ENCODE measurements at places on chromosomes 2 and 18.

GRCh38 chr2:226526716-226527115 is 272.9 kb downstream of the IRS1 start:
- no peak for DNase-seq

GRCh38 chr2:217065012-217065290 is 205.1 kb upstream of the TNP1 start:
- no peak for DNase-seq

GRCh38 chr18:28736223-28736622 is 559.3 kb upstream of the CDH2 start:
- no peak for DNase-seq

- DNase-seq = no peak
Measured at GRCh38 chr2:231640641-231641111, 48.0 kb downstream of the TEX44 start.

DNA sequence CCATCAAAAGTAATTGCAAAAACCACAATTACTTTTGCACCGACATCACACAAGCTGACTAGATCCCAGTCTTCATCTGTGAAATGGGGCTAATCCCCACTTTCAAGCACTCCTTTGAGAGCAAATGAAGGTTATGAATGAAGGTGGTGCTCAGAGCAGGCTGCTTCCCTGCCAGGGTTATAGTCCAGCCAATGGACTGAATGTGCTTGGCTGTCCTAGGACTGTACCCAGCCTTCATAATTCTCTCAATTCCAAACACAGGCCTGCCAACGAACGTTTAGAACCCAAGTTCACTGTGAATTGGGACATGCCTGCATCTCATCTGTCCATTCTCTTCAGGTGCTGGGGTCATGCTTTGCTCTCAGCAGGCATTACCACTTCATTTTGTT is 27.8 kb upstream of the ICOS start:
- no peak for DNase-seq

GRCh38 chr2:6780765-6781274 is 84.9 kb downstream of the CMPK2 start:
- no peak for DNase-seq

DNA sequence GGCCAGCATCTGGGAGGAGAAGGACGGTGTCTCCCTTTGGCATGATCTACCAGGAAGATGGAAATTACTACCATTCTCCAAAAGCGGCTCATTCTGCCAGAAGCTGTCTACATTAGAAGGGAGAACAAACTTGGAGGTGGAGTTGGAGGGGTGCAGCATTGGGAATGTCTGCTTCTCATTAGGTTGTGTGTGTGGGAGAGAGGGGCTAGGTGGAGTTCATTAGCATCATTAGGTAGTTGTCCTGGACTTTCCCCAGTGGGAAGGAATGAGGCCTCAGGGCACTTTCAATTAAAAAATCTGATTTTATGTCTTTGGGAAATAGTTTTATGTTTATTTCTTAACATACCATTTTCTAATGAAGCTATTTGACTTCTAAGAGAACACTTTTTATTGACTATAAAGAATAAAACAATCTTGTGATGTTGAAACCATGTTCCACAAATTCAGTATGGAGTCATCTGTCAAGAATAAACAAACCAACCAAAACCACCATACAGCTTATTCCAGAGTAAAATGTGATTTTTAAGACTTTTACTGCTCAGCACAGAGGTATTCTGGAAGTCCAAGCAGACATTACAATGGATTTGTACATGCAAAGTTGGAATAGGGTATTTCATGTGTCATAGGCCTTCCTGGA is 60.6 kb downstream of the VAPA start:
- no peak for DNase-seq

DNA sequence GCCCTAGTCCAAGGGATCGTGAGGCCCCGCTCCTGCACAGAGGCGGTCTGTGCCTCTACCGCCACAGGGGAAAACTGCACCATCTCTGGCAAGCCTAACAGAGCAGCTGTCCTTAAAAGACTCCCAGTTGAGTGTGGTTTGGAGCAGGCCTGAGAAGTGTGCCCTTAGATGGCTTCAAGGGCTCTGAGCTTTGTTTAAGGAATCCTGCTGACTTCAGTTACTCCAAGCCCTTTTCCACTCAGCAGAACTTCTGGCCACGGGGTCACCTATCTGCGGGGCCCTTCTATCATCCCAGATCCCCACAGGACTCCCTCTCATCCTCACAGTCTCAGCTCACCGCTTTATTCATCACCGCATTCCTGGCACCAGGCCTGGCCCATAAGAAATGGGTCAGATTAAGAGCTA is 131.5 kb downstream of the CCDC74A start:
- no peak for DNase-seq

DNA sequence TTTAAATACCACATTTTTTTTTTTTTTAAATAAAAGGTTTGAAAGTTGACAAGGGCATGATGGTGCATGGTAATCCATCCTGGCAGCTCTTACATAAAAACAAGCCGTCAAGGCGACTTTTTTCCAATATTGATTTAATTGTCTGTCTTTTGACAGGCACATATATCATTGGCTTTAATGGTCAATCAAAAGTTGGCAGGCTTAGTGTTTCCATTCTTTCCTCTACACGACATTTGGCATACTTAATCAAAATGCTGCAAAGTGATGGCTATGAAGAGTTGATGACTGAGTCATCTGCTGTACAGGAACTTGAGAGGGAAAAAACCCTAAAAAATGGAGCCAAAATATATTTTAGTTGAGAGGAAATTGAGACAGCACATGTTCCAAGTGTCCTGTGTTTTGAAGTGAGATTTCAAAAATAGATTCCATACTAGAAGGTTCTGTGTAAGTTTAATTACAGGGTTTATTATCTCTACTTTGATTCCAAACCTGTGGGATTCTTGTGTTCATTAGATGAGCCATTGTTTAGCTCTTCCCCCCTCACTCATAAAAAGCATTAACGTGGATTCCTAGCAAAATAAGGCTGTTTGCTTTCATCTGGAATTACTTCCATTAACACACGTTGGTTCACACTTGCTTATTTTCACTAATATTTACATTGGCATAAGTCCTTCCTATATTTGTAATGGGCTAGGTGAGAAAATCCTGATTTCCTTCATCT is 3.2 kb downstream of the TSHZ1 start:
- no peak for DNase-seq

- DNase-seq = no peak
Measured at GRCh38 chr2:183093857-183094657, 15.5 kb downstream of the DUSP19 start.

- DNase-seq = no peak
Measured at GRCh38 chr18:53665701-53666100, 558.8 kb downstream of the MBD2 start.

DNA sequence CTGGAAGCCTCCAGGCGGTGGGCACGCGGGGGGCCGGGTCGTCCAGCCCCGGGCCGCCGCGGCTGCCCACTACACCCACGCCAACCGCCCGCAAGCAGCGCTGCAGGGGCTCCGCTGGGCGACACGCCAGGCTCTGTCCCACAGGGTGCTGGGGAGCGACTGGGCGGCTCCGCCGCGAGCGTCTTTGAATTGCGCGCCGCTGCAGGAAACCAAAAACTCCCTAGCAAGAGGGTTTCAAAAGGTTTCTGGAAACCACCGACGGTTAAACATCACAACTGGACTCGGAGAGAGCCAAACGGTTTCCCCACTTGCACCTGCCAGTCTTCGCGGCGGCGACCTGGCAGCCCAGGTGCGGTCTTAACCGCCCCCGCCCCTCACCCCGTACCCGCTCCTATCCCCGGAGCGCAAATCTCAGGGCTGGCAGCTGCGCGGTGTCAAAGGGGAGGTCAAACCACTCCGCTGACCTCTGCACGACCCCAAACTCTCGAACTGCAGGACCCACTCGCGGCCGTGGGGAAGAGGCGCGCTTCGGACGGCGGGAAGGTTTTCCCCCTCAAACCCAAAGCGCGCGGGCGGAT is 1.0 kb downstream of the CXCR4 start:
- peak; percentile 82 for DNase-seq

- no peak for DNase-seq
Measured at GRCh38 chr18:32802591-32803451, 30.0 kb upstream of the KLHL14 start.

GRCh38 chr2:224025874-224026273 is 13.2 kb downstream of the SERPINE2 start:
- peak; percentile 59 for DNase-seq

- no peak for DNase-seq
Measured at GRCh38 chr18:12989397-12990122, 1.6 kb upstream of the CEP192 start.

- no peak for DNase-seq
Measured at GRCh38 chr2:176171351-176172006, 14.4 kb downstream of the HOXD3 start.

DNA sequence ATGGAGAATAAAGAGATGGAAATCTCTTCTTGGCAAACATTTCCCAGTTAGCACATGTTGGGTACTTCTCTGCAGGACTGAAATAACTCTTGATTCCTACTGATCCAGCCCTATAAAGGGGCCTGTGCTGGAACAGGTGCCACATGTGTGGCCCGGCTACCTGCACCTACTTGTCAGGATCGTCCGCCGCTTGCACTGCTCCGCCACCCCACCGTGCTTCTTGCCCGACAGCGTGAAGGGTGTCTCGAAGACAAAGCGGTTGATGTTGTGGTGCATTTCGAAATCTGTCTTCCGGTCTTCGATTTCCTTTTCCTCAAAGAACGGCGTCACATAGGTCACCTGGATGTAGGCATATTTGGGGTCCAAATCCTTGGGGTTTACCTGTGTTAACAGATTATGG is 58.6 kb upstream of the CCDC195 start:
- no peak for DNase-seq

GRCh38 chr2:39243469-39244123 is at the start of gene CDKL4:
TSS of gene CDKL4 (minus strand) at chr2:39243970.
- DNase-seq = no peak

- DNase-seq = no peak
Measured at GRCh38 chr18:68772268-68772667, 25.6 kb upstream of the CCDC102B start.

GRCh38 chr2:190405070-190405469 is 3.1 kb upstream of the MFSD6 start:
- no peak for DNase-seq

- no peak for DNase-seq
Measured at GRCh38 chr18:40152859-40153258, 1802.2 kb upstream of the PIK3C3 start.

GRCh38 chr2:208125251-208125650 is 927 bp upstream of the CRYGD start:
- DNase-seq = no peak

DNA sequence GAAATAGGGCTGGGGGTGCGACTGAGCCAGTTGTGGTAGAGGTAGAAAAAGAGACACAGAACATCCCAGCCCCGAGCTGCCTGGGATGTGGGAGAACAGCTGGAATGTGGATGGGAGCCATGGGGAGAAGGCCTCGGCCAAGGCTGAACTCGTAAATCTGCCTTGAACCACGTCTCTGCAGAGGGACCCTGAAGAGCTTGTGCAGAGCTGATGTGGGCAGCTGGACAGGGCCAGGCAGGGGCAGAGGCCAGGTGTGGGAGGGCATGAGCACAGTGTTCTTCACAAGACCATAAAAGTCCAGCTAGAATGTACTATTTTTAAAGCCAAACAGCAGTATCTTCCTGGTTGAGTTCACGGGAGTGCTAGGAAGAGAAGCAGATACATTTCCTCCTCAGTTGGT is 5.7 kb downstream of the TCF23 start:
- DNase-seq = no peak

- DNase-seq = no peak
Measured at GRCh38 chr18:27608742-27609141, 423.6 kb upstream of the CHST9 start.

DNA sequence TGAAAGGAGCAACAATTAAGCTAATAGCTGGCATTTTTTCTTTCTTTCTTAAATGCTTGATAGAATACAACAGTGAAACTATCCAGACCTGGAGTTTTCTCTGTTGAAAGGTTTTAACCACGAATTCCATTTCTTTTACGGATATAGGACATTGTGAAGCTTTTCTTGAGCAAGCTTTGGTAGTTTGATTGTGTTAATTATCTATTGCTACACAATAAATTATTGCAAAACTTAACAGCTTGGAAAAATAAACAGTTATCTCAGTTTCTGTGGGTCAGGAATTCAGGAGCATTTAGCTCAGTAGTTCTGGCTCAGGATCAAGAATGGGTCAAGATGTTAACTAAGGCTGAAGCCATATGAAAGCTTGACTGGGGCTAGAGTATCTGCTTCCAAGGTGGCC is 11.7 kb downstream of the PHOSPHO2 start:
- no peak for DNase-seq

GRCh38 chr2:44143701-44144100 is 25.0 kb upstream of the PPM1B start:
- no peak for DNase-seq

DNA sequence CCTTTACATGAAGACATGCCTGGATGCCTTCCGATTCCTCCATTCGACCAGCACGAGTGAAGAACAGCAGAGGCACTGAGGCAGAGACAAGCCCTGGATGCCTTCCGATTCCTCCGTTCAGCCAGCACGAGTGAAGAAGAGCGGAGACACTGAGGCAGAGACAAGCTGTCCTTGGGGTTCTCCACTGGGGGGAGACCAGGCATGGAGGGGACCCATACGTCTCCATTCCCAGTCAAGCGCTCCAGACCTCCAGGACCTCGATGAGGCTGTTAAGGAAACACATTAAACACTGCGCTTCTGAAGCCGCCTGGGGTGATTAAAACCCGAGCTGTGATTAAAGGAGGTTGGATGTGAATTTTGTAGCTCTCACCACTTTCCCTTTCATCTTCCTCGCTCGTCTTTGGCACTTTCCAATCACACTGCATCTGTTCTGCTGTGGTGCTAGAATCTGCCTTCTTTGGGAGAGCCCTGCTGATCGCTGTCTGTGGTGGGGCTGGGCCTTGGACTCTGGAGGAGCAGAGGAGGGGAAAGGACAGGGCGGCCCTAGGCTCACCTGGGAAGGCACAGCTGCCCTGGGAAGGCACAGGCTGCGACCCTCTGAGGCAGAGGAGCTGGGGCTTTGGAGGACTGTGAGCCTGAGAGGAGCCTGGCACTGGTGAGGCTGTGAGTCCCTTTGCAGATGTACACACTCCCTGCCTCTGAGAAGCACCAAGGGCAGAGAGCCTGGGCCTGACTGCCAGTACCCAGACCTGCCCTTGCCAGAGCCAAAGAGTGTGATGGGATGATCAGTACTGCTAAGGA is 463.1 kb upstream of the HS6ST1 start:
- no peak for DNase-seq

DNA sequence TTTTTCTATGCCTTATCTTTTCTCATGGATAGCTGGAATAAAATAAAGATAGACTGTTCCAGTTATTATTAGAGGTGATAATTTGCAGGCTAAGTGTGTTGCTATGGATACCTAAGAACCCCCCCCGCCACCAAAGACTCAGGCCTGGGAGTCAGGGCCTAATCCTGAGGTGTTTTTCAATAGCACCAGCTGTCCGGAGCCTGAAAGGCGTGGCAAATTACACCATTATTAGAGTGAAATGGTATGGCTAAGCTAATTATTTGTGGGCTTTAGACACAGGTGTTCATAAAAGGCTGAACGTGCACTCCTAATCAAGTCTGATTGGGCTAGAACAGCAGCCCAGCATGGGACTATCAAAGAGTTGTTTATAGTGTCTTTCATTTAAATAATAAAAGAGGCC is 293.2 kb upstream of the DCC start:
- no peak for DNase-seq

DNA sequence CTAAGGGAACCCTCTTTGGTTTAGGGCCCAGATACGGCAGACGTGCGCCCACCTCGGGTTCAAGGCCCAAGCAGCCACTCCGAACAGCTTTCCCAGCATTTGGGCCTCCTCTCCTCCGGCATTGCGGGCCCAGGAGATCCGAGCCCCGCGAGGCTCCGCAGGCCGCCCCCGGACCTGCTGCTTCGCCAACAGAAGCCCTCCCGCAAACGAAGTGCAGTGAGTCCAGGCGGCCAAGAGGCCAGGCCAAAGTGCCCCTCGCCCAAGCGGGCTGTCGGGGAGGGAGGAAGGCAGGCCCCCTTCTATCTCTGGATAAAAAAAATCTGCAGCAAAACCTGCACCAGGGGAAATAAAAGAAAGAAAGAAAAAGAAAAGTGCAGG is 6.0 kb downstream of the EN1 start:
- DNase-seq = no peak

All from activated naive CD4-positive, alpha-beta T cell treated with anti-CD3 and anti-CD28 coated beads, Interleukin-2, amount 50 U/mL, for 72 hours (primary cell).